Muscle of back (tissue), 13 donors: ENCODE measurements at places on chromosomes 3 and 15.

GRCh38 chr15:31266712-31267111, 59.9 kb upstream of the KLF13 start:
- DNase-seq: no peak

DNA sequence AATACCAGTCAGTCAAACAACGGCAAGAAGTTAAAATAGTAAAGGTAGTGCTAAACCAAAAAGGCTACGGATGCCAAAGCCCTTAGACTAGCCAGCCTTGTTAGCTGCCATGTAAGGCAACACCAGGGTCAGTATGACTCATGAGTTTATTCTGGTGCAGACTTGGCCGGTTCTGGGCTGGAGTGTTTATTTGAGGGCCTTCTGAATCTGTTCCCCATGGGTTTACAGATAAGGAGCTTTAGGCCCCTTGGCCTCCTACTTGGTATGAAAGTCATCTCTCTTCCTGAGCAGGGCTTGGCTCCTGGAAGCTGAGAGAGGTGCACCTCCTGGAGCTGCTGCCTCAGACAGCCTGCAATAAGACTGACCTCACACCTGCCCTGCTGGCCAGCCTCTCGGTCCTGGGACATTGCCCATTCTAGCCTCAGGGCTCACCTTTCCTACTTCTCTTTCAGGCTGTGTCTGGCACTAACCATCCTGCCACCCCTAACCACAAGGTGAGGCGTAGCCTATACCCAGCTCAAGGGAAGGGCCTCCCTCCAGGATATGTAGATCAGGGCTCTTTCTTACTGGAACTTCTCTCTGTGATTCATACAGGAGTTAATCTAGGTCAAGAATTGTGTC, 10.4 kb upstream of the RTP1 start:
- DNase-seq: peak; percentile 36

DNA sequence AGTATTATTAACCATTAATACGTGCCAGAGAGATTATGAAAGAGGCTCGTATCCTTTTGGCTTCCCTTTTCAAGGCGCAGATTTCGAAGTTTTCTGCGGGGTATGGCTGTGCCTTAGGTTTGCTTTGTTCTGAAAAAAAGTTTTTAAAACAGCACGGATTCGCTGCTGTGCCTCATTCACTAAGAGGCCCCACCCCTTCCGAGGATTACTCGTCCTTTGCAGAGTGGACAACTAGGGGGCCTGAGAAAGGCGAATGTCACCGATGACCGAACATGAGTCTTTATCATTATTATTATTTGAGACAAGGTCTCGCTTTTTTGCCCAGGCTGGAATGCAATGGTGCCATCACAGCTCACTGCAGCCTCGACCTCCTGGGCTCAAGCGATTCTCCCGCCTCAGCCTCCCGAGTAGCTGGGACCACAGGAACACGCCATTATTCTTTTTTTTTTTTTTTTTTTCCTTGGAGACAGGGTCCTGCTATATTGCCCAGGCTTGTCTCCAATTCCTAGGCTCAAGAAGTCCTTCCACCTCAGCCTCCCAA, 684 bp upstream of the RPS27L start:
- DNase-seq: peak; percentile 77

DNA sequence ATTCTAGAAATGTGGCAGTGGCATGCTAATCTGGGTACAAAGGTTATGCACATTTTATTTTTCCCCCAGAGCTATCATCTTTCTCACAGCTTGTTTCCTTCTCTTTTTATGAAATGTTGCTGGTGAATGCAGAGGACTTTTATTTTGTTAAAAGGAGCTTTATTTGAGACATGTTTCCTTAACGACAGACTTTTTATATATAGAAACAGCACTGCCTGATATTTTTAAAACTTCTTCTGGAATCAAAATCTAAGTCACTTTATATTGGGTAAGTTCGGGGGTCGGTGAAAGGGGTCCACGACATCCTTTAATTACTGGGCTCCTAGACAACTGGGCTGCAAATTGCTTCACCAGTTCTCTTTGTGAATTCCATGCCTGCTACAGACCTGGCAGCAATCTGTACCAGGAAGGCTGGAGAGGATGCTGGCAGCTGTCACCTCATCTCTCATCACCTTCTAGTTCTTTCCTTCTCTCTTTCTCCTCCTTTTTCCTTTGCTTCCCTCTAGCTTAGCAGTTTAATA, 464.7 kb downstream of the PDCD6IP start:
- DNase-seq: peak; percentile 57

DNA sequence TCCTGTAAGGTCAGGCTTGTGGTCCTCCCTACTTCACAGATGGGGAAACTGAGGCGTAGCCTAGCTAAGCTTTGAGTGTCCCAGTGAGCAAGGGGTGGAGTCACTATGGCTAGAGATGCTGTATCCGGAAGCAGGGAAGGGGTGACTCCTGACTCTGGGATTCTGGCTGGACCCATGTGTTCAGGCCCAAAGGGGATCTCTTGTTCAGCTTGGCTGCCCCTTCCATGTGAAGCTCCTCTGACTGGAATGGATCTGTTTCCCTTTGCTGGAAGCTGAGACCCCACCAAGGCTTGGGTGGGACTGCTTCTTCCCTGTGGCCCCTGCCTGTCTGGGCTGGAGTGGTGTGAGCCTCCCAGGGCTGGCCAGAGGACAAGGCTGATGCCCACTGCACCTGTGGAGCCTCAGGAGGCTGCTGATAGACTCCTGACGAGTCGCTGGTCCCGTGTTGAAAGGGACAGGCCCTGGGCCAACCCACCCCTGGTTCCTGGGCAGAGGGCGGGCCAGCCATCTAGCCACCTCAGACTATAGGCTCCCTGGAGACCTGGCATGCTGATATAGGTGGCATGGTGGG, 1.0 kb downstream of the MAPKAPK3 start:
- DNase-seq: peak; percentile 56

- peak; percentile 53 for DNase-seq
Observed at GRCh38 chr3:176078906-176079305, 1118.4 kb downstream of the TBL1XR1 start.

GRCh38 chr3:150764566-150764965, 1.6 kb upstream of the SIAH2 start:
- DNase-seq: no peak

DNA sequence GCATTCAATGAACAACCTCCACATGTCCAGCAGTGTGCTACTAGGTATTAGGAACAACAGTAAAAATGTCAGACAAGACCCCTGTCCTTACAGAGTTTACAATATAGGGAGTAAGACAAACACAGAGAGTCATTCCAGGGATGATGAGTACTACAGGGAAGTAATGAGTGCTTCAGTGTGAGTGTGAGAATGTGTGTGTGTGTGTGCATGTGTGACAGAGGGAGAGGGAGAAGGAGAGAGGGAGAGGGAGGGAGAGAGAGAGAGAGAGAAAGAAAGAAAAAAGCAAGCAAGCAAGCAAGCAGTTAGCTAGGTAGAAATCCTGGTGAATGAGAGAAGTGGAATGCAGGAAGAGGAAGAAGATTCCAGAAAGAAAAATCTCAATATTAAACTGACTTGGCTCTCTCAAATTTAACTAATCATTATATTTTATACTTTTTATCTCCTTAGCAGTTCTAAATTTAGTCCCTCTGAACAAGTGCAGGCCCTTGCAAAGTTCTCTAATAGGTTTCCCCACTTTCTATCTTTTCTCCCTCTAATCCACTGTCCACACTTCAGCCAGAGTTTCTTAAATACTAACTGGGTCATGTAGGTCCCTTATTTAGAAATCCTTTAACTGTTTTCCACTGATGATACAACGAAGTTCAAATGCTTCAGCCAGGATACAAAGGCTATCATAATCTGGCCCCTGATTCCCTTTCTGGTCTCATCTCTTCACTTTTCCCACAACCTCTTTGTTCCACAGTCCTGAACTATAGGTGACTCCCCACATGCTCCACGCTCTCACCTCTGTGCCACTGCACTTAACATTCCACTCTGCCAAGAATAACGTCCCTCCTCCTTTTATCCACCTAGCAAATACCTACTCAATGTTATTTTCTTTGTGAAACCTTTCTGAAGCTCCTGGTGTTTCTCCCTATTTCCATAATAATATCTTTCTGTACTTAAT, 10.3 kb downstream of the DCBLD2 start:
- DNase-seq: no peak
